ENCODE measurements at places on chromosomes 6 and 20.

GRCh38 chr6:55377150-55377549, 49.9 kb downstream of the GFRAL start:
- no peak for DNase-seq

DNA sequence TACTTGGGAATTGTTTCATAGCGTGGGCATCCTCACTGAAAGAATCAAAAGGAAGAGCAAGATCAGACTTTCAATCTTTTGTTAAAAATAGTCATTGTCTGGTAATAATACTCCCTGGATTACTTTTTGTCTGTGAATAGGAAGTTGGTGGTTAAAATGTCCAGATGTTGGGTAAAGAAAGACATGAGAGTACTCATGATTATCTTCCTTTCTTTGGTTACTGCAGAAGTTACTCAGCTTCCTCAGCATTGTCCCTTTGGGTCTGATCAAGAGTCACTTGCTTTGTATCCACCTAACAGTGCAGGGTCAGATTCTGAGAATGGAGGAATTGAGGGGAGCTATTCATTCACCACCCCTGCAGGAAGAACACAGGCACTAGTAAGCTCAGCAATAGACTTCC, 54.6 kb downstream of the RIN2 start:
- DNase-seq, result no peak

DNA sequence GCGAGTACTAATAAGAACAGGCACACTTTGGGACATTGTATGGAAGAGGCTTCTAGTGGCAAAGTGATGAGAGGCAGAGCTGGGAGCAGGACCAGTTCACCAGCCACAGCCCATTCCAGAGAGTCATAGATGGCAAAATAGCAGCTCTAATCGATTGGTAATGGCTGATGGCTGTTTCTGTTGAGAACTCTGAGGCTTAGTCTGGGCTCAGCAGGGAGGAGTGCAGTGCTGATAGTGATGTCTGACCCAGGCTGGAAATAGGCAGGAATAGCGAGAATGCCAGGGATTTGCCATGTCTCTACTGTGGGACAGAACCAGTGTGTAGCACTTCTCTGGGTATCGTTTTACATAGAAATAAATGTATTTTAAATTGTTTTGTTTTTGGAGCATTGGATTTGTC, 620.0 kb upstream of the FLRT3 start:
- DNase-seq, result no peak

- no peak for DNase-seq
These were observed 58.3 kb downstream of the BMP6 start for GRCh38 chr6:7784248-7784647.

GRCh38 chr6:158143700-158144099, 24.4 kb downstream of the SERAC1 start:
- DNase-seq, result no peak
